Transverse colon (tissue), 4 donors: ENCODE measurements at places on chromosomes 1 and 21. TPM values are rescaled to one million over a fixed set of nuclear protein-coding genes. Genes with fewer than 3 reads are reported as not detected.

Gene MTARC1
- total RNA-seq, result 16.4 TPM

Gene UQCRH
- 468 TPM for total RNA-seq

Gene GBP7
- total RNA-seq, result not detected

- peaks cover 11% of the 10 kb centered on the region for H3K4me1 ChIP-seq
- DNase-seq, result peak; percentile 6
- H3K4me3 ChIP-seq, result no peak overlapping the region
- H3K27me3 ChIP-seq, result no peaks in the 10 kb centered on the region
- no peaks in the 10 kb centered on the region for H3K36me3 ChIP-seq
- H3K27ac ChIP-seq, result no peak overlapping the region
Observed at GRCh38 chr21:46154155-46154954, 1.0 kb downstream of the FTCD start.

DNA sequence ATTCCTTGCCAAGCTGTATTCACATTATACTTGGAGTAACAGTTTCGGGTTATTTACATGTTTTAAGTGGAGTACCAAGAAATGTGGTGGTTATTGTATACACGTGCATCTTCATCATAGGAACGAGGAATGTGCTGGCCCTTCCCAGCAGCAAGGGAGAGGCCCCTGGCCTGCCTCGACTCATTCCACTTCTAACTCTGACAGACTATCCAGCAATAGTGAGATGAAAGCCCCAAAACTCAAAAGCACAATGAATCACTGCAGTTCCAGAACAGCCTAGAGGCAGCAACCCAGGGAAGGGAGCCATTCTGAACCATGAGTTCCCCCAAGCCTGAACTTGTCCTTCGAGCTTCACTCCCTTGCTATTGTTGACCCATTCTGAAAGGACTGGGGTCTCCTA lies 23.1 kb downstream of the FAM89A start:
- H3K27ac ChIP-seq, result no peak overlapping the region
- no peak for DNase-seq
- no peak overlapping the region for H3K4me3 ChIP-seq
- peaks cover 3% of the 10 kb centered on the region for H3K4me1 ChIP-seq
- no peaks in the 10 kb centered on the region for H3K27me3 ChIP-seq
- no peaks in the 10 kb centered on the region for H3K36me3 ChIP-seq

DNA sequence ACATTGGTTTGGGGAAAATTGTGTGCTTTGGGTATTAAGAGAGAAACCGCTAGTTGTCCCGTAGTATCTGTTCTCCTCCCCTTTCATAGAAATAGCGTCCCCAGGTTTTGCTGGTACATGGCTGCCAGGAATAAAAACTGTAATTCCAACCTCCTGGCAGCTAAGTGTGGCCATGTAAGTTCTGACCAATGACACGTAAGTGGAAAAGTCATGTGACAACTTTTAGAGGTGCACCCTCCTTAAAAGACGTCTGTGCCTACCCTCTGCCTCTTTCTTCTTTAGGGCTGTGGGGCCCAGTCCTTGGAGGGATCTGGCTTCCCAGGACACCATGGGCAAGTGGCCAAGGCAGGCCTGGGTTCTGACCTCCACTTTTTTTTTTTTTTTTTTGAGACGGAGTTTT lies 59.3 kb downstream of the UMODL1 start:
- no peak overlapping the region for H3K4me3 ChIP-seq
- H3K27ac ChIP-seq, result no peak overlapping the region
- H3K27me3 ChIP-seq, result peaks cover 11% of the 10 kb centered on the region

GRCh38 chr1:149879556-149879955 lies 19.8 kb upstream of the BOLA1 start:
- no peak for DNase-seq
- H3K27ac ChIP-seq, result no peak overlapping the region
- H3K27me3 ChIP-seq, result no peaks in the 10 kb centered on the region
- H3K36me3 ChIP-seq, result no peaks in the 10 kb centered on the region
- peaks cover 11% of the 10 kb centered on the region for H3K4me1 ChIP-seq

GRCh38 chr1:6577831-6578525 lies 1.8 kb upstream of the ZBTB48 start:
- no peaks in the 10 kb centered on the region for H3K36me3 ChIP-seq
- no peak overlapping the region for H3K27ac ChIP-seq
